ENCODE measurements at places on chromosomes 12 and 14.
A peak's percentile ranks its signal among the peaks of the same experiment; 100 is the strongest.

- no peak for DNase-seq
Measured at GRCh38 chr12:19771858-19772257, 332.6 kb downstream of the AEBP2 start.

DNA sequence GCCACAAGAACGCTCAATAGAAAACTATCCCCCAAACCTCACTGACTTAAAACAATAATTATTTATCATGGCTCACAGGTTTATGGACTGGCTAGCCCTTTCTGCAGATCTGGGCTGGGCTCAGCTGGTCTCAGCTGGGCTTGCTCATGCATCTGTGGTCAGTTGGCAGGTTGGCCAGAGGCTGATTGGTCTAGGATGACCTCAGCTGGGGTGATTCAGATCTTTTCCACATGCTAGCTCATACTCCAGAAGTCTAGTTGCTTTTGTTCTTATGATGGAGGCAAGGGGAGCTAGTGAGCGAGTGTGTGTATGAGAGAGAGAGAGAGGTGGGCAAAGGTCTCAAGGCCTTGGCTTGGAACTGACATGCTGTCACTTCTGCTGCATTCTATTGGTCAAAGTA is 181.2 kb upstream of the NRXN3 start:
- DNase-seq, result no peak

DNA sequence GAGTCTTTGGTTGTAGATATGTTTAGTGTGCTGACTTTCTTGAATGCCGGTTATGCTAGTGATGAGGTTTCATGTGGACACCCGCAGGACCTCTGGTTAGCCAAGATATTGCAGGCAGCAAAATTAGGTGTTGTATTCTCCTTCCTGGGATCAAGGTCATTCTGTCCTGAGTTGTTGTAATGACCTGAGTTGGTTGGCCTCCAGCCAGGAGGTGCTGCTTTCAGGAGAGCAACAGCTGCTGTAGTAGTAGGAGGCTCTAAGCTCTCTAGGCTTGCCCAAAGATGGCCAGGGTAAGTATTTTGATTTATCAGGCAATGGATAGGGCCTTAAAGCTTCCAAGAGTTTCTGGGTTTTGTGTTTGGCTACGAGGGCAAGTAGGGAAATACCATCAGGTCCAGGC is 56.0 kb upstream of the BDKRB2 start:
- no peak for DNase-seq

GRCh38 chr14:96225745-96226151 is 21.1 kb downstream of the BDKRB2 start:
- no peak for DNase-seq

DNA sequence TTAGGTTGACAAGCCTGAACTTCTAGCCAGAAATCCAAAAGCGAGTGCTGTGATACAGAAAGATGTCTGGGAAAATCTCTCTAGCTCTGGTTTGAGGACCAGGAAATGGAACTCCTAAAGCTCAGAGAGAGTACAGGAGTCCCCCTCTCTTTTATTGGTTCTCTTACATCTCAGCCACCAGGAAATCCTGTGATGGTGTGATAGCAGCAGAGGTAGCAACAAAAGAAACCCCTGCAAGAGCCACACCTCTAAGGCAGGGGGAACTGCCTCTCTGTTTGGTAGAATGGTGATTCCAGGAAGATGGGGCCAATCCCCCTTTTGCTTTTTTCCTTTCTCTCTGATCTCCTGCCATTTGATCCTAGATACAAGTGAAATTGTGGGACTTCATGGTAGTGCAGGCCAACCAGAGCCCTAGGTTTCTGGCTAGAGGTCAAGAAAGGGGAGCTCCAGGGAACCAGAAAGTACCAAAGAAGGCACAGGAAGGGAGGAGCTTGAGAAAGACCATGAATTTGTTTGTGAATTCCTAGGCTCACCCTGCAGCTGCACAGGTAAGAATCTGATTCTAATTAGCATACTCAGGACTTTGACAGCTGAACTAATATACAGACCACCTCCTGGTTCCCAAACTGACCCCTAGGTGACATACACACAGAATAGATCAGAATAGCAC is 88.5 kb downstream of the PAPLN start:
- DNase-seq, result no peak

DNA sequence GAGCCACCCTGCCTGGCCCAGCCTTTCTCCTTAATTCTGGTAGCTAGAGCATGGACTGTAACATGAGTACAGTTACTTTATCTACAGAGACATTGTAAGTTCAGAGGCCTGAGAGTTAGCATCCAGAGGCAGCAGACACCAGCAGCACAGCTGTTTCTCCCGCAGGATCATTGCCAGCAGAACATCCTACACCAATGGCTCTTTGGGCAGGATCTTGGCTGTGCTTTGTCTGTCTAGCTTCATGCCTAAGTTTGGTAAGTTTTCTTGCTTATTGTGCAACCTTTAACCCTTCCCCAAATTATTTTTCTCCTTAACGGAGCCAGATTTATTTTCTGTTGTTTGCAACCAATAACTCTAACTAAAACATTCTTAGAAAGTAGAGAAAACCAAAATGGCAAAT is 21.6 kb downstream of the C12orf71 start:
- DNase-seq, result no peak

GRCh38 chr12:115572440-115572839 is 705.1 kb downstream of the MED13L start:
- peak; percentile 76 for DNase-seq

DNA sequence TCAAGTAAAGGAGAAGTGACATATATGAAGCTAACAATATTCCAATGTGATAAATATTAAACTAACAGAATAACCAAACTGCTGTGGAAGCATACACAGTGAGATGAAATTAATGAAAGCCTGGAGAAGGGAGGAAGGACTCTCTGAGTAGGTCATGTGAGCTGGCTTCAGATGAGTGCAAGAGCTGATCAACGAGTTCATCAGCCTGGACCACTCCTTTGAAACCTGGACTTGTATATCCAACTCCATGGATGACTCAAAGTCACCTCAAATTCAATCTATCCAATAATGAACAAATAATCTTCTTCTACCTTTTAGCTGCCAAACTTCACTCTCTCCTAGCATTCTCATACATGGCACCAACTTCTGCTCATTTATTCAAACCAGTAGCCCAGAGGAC is 246.1 kb downstream of the SSPN start:
- DNase-seq, result no peak

GRCh38 chr12:122142857-122143256 is 31.2 kb downstream of the IL31 start:
- no peak for DNase-seq

DNA sequence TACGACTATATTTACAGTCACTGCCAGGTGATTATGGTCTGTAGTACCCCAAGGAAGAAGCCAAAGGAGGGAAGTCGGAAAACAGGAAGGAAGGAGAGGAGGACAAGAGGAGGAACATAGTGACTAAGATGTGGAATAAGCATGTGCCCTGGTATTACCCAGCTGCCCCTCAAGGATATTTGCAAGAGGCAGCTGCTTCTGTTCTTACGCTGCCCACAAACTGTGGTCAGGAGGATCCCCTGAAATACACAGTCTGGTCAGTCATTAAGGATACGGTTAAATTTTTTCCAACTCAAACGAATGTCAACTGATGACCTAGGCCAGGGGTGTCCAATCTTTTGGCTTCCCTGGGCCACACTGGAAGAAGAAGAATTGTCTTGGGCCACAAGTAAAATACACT is 126.5 kb downstream of the CMAS start:
- no peak for DNase-seq

GRCh38 chr14:100389497-100390104 is 66.5 kb downstream of the SLC25A47 start:
- DNase-seq, result no peak

GRCh38 chr12:50635364-50635763 is 128.5 kb upstream of the ATF1 start:
- no peak for DNase-seq

- no peak for DNase-seq
Measured at GRCh38 chr14:64387232-64387781, 846 bp upstream of the MTHFD1 start.
